ENCODE measurements at places on chromosomes 6 and 20.

DNA sequence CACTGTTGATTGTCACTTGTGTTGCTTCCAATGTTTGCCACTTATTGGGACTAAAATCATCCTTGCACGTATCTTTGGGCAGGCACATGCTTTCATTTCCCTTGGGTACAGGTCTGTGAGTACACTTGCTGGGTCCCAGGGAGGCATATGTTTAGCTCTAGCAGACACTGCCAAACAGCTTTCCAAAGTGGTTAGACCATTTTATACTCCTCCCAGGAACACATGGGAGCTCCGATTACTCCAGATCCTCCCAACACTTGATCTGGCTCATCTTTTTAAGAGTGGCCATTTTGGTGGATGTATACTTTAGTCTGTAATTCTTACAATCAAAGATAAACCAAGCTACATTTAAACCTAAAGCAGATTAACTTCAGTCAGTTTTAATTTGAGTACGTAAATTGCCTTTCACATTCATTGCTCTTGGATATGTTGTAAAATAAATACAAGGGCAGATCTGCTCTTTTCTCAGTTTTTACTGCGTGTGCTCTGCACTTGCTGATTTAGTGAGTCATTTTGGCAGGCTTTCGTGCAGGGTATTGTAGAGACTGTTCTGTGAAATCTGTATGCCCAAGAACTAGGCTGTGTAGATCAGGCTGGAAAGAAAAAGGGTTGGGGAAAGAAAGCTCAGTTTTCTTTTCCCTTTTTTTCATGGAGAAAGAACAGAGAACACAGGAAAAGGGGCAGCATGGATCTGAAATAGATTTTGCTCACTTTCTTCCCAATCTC, 19.5 kb downstream of the SLC22A1 start:
- DNase-seq = no peak

GRCh38 chr6:9482030-9482738, 932.7 kb downstream of the TFAP2A start:
- no peak for DNase-seq

DNA sequence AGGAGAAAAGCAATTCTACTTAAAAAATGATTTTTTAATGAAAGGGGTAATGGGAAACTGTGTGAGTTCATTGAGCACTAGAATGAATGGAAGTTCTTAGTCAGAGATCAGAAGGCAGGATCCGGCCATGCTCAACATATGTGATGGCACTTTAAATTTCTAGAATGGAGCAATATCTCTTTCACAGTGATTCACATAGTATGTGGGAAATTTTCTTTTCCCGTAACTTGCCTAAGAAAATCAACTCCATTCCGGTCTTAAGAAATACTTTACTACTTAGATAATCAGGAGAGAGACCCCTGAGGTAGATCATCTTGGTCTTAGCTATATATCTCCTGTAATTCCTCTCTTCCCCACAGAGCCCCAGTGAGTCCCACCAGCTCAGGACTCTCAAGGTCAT, 131.8 kb downstream of the SCML4 start:
- DNase-seq = no peak

- no peak for DNase-seq
These were observed 23.5 kb downstream of the MDGA1 start for GRCh38 chr6:37674161-37674560.

DNA sequence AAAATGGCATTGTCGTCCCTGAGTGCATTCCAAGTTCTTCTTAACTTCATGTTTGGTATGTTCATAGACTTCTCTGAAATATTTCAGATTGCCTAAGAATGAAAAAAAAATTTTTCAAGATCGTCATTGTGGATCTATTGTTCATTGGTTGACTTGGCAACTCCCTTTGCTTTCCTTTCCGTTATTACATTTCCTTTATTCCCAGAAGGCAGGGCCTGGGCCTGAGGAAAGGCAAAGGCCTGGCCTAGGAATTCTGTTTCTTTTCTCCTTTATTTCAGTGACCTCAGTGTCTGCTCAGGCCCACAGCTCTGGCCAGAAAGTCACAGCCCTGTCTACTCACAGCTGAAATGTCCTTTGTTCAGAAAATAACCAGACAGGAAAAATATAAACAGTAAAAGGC, 401.6 kb upstream of the PLCB4 start:
- DNase-seq = peak; percentile 30

DNA sequence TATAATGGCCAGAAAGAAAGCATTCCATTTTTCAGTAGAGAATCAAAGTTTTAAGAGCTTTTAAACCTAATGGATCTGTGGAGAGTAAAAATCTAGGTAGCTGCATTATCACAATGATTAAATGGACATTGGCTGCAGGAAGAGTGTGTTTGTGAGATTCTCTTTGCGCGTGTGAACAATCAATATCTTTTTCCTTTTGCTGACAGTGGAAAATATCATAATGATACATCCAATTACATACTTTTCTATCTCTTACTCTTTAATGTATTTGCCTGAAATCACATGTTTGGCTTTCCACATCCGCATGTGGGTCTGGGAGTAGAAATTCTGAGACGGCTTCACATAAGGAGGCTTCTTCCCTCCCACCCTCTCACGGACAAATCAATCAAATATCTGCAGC, 69.8 kb upstream of the DUSP22 start:
- DNase-seq = no peak

DNA sequence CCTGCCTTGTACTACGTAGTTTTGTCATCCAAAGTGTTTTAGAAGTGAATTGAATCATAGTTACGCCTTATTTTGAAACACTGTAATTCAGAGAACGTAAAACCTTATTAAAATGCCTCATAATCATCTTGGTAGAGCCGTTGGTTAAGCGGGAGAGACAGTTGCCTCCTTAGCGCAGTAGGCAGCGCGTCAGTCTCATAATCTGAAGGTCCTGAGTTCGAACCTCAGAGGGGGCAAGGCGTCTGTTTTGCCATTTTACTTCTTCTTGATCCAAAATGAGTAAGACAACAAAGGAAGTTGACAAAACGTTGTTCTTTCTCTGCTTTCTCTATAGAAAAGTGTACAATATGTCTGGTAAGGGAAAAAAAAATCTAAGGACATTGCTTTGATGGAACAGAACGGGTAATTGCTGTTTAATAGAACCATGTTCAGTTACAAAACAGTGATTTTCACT, 20.7 kb upstream of the TRIM27 start:
- peak; percentile 39 for DNase-seq

DNA sequence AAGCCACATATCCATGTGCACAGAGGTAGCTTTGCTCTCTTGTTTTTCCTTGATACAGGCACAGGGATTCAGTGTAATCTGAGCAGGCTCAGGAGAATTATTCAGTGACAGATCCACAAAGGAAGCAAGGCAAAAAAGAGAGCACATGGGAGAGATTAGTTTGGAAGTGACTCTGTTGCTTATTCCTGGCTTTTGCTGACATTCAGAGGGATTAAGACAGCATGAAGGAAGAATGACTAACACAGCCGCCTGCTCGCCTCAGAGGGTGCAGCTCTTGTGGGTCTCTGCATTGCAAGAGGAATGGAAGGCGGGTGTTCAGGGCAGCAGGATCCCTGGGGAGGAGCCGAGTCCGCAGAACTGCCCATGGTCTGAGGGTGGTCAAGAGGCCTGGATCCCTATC, 203.4 kb upstream of the KCNQ5 start:
- no peak for DNase-seq

GRCh38 chr6:169244684-169245383, 8.8 kb downstream of the THBS2 start:
- DNase-seq = no peak

DNA sequence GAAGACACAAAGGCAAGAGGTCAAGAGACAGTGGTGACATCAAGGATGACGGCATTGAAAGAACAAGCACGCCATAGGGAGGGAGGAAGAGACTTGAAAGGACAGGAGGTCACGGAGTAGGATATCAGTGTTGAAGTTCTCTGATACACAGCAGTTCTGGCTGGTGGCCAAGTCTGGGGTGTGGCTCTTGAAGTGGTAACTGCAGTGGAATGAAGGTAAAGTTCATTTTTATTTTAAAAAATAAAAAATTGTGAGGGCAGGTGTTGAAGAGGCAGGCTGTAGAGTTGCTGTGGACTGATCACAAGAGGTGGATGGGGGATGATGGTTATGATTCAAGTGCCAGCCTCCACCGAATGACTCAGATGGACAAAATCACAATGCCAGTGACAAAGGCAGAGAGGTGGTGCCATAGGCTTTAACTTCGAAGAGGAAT, 53.2 kb upstream of the BMP2 start:
- no peak for DNase-seq

DNA sequence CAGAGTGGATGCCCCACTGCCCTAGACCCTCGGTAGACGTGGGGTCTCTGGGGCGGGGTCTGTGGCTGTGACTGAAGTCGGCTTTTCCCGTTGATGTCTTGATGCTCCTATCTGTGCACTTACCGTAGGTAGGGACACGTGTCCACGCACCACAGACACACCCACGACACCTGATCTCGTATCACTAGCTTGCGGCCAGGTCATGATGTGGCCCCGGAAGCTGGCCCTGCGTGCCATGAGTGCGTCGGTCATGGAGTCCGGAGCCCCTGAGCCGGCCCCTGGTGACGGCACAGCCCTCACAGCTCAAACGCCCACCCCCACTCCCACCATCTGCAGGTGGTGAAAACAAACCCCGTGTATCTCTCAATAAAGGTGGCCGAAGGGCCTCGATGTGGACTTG, 33.9 kb upstream of the MRGBP start:
- DNase-seq = no peak

- no peak for DNase-seq
These were observed 18.0 kb downstream of the HFE start for GRCh38 chr6:26105109-26105730.

DNA sequence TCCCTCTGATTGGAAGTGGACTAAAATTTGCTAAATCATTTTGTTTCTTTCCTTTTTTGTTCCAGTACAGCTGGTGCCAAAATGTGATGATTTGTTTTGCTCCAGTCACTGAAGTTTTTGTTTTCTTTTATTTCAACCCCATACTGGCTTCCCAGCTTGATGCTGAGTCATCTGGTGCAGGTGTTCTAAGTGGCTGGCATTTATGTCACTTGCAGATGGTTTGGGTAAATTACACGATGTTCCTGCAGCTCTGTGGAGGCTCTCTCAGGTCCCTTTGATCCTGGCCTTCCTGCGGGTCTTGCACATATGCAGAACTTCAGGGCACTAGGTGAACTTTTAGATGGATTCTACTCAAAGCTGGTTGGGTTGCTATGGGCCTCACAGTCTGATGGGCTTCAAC, 577.7 kb downstream of the HAO1 start:
- no peak for DNase-seq

DNA sequence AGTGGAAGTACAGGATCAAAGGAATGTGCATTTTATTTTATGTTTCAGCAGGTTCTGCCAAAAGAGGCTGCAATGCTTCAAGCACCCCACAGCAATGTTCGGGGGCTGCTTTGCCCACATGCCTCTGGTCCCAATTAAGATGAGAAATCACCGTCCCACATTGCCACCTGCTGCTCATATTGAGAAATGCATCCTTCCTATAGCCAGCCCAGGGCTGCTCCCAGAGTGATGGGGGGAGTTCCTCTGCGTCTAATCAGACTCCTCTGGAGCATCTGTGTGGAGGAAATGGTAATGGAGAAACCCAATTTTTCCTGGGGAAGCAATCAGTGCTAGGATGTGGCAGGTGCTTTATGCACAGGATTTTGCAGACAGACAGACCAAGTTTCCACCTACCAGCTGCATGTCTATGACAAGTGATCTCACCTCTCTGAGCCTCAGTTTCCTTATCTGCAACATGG, 33.7 kb downstream of the PTGIS start:
- no peak for DNase-seq

DNA sequence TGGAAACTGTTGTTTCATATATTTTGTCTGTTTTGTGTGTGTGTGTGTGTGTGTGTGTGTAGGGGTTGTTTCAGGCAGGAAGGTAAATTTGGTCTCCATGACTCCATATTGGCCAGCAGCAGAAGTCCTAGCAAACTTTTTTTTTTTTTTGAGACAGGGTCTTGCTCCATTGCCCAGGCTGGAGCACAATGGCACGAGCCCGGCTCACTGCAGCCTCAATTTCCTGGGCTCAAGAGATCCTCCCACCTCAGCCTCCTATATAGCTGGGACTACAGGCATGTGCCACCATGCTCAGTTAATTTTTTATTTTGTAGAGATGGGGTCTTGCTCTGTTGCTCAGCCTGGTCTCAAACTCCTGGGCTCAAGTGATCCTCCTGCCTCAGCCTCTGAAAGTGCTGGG, 75.8 kb downstream of the PRDM1 start:
- DNase-seq = no peak

Data from heart left ventricle (tissue), 16 donors.